ENCODE measurements at places on chromosomes 6 and 20.

- no peak for DNase-seq
These were observed 162.2 kb downstream of the KCNQ5 start for GRCh38 chr6:72784071-72784470.

DNA sequence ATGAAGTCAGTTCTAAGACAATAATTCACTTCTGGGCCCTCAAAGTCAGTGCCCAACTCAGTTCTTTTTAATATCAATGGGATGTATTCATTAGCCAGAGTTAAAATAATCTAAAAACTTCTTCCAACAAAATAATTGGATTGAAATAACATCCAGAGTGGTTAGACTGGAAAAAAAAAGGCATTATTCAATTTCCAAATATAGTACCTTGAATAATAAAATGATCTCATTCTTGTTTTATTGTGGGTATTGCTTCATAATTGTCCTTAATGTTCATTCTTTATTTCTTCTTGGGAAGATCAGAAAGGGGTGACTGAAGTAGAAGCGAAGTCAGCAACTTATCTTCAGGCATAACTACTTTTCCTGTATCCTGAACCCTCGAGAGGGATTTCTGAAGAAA, 85.1 kb upstream of the JARID2 start:
- no peak for DNase-seq

DNA sequence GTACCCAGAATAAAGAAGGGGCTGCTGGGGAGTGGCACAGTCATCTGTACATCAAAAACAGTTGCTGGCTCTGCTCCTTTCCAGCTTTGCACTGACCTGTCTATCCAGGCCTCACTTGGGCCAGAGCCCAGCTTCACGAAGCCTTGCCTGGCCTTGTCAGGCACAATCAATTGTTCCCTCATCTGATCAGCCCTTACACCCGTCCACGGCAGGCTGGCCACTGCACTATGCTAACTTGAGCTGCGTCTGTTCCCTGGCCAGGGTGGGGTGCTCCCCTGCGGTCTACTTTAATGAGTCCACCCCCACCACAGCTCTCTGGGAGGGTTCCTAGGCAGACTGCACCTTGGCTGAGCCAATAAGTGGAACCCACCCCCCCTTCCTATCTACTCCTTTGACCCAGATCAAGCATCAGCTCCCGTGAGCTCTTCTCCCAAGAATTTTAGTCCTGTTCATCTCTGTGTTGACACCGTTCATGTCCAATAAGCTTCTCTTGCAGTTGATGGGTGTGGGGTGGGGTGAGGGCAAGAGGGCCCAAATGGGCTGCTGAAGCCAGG, 74.3 kb upstream of the MLN start:
- no peak for DNase-seq

DNA sequence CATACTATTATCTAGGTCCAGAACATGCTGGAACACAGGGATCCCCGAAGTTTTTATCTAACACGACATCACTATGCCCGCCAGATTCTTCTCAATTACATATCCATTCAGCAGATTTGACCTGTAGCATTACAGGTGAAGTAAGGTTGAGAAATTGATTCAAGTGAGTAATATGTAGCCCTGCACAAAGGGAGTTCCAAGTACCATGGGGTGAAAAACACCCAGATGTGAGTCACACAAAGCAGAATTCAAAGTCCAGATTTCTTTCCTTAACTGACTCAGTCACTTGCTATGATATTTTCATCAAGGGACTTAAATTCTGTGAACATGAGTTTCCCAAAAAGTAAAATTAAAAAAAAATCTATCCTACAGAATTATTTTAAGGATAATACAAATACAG, 655.4 kb upstream of the PTCHD4 start:
- DNase-seq: no peak

DNA sequence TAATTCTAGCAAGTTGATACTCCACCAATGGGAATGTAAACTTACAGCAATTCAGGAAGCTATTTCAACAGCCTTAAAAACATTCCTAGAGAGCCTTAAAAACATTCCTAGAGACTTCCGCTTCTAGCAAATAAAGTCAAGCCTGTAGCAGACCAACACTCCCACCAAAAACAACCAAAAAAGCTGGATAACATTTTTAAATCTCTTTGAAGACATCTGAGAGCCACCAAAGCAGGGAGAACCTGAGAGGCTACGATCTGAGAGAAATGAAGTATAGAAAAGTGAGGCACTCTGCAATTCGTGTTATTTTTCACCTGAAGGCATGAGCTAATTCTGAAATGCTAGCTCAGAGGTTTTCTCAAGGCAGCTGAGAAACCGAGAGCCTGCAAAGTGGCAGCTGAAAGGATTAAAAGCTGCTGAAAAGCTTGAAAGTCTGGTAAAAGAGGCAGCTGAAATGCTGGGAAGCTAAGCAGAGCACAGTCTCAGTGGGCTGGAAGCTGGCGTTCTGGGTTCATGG, 20.9 kb downstream of the GPR63 start:
- no peak for DNase-seq

All from activated CD4-positive, alpha-beta T cell treated with anti-CD3 and anti-CD28 coated beads for 4 hours (primary cell).